Heart right ventricle (tissue), 16 donors: ENCODE measurements at places on chromosomes 4 and X.
A peak's percentile ranks its signal among the peaks of the same experiment; 100 is the strongest.

- no peak for DNase-seq
Observed at GRCh38 chr4:176741253-176741652, 51.5 kb downstream of the VEGFC start.

DNA sequence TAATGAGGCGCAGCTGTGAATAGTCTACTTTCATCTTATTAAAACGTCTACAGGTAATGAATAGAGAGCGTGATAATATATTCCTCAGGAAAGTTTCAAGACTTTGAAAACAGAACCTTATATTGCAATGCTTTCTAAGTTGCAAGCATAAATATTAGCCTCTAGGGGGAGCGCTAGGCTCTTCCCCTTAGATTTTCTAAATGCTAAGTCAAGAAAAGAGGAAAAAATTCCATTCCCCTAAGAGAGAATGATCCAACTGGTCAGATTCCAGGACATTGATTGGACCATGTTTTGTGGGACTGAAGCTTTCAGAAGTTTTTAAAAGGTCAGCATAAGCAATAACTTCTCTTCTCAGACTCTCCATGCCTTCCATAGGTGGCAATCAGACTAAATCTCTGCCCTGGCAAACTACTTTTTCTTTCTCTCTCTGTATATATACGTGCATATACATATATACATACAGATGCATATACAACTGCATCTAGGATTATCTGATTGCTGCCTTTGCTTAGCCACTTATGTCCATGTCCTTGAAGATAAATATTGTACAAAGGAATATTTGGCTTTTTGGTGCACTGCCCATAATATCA is 492.9 kb downstream of the INPP4B start:
- no peak for DNase-seq

- peak; percentile 20 for DNase-seq
Observed at GRCh38 chr4:88706574-88706973, 8.9 kb upstream of the NAP1L5 start.

DNA sequence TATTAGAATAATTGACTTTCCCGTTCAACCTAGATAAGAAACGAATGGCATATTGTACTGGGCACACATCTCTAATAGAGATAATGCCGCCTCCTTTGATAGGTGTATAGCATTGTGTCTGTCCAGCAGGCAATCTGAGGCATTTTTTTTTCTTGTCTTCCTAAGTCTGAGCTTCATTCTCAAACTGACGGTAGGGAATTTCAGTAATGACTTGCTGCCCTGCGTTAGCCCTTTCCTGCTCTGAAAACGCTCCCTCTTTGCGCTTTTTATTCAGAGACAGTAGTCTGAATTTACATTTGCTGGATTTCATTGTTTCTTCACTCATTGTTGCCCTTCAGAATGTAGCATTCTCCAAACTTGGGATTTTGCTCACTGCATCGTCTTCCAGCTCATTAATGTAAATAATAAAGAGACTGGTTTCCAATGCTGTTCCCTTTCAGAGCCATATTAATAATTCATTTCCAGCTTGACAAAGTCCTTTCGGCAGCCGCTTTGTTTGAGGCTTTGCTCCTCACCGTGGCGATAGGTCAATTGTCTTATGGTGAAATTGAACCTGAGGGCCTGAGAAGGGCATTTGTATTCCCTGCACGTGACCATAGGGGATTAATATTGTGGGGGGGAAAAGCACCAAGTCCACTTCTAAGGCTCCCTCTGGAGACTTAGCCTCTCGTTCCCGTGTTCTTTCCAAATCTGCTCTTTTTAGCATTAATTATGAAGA is 412.1 kb downstream of the SMARCA1 start:
- DNase-seq: no peak

DNA sequence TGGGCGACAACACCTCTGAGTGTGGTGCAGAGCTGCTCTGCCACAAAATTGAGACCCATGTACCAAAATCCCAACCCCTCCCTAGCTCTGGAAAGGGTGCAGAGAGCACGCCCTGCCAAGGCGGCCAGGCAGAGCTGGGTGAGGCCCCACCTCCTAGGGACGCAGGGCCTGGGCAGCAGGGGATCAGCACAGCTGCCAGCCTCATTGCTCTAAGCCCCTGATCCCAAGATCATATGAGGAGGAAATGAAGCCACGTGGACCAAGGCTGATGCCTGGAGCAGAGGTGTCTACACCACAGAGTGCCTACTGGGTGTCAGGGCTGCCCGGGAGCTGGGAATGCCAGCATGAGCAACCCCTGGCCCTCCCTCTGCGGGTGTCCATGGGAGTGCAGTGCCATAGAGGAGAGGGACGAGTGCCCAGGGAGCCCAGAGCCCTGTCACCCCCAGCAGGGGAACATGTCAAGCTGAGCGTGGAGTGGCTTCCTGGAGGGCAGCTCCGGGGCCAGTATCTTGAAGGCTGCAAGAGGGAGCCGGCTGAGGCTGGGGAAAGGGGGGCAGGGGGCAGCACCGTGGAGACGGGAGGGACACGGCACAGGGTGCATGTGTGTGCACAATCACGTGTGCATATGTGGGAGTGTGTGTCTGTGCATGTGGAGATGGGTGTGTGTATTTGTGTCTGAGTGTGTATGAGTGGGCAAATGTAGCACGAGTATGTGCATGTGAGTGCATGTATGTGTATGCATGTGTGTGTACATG is 63.9 kb upstream of the PSAPL1 start:
- DNase-seq: no peak

- DNase-seq: no peak
Observed at GRCh38 chr4:20512033-20512792, 188.0 kb upstream of the PACRGL start.

GRCh38 chr4:26028793-26029567 is 115.0 kb downstream of the SMIM20 start:
- DNase-seq: peak; percentile 82

- no peak for DNase-seq
Observed at GRCh38 chr4:89397441-89397840, 89.8 kb upstream of the GPRIN3 start.

- no peak for DNase-seq
Observed at GRCh38 chrX:118347131-118347530, 1.2 kb downstream of the WDR44 start.

DNA sequence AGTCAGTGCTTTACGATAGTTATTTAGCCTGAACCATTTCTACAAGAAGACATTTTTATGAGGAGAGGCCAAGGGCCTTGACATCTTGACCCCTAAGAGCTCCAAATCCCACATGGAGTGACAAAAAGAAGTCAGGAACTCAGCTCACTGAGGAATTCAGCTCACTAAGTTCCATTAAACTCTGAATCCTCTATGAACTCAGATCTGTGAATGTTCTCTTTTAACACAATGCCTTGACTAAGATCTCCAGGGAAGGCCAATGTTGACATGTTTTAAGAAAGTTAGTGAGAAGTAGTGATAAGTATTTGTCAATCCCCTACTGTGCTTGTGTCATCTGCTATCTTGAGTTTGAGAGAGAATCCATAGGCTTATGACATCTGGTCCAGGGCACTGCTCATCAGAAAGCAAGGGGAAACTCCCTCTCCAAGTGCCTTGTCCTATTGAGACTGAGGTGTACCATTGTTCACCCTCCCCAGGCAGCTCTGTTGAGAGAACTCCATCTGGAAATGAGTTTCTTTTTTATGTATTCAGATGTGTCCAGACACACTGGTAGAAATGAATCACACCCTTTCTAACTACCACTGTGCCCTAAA is 68.7 kb upstream of the PCDH19 start:
- no peak for DNase-seq

DNA sequence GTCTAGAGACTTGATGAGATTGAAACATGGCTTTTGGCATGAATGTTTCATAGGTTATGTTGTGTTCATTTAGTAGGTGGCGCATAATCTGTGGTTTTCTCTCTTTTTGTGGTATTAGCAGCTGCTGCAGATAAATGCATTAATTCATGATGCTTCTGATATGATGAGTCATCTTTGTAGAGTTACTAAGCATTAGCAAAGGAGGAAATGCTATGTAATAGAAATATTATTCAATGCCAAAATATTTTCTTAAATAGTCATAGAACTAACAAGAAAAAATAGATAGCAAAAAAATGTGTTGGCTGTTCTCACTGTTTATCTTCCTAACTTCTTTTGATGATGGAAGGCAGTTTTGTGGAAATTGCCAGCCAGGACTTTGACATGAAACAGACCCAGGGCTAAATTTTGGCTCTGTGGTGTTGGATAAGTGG is 3.6 kb downstream of the ZXDB start:
- peak; percentile 5 for DNase-seq
